CD4-positive, alpha-beta T cell treated with Interferon alpha-2 for 1 hour (primary cell): ENCODE measurements at places on chromosomes 12 and 14.

DNA sequence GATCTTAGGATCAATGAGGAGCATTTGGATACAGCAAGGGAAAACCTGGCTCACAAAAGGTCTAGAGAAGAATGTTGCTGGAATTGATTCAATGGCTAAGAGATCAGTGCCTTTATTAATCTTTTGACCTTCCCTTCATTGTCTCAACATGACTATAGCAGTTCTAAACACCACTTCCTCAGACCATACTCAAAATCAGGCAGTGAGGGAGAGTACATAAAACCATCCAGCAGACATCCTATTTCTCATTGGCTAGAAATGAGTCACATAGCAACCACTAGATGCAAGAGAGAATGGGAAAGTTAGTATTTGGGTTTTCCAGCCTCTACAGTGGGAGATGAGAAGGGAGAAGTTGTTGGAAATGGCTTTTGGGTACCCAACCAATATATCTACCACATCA, 151.4 kb upstream of the NUDT4 start:
- DNase-seq: no peak

- DNase-seq: no peak
Measured at GRCh38 chr14:101905614-101906013, 58.8 kb upstream of the DYNC1H1 start.

DNA sequence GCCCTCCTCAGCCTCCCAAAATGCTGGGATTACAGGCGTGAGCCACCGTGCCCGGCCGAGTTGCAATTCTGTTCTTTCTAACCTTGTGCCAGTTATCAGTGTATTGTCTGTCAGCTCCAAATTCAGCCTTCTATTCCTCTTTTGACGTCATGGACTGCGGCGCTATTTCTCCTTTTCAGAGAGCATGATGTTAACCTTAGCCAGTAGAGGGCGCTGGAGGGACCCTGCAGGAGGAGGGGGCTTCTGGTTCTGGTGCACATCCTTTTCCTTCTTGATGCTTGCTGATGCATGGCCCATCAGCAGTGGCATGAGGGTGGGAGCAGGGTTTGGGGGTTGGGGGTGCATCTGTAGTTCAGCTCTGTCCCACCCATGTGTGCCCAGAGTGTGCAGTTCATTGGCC, 179.3 kb upstream of the RMST start:
- DNase-seq: no peak

DNA sequence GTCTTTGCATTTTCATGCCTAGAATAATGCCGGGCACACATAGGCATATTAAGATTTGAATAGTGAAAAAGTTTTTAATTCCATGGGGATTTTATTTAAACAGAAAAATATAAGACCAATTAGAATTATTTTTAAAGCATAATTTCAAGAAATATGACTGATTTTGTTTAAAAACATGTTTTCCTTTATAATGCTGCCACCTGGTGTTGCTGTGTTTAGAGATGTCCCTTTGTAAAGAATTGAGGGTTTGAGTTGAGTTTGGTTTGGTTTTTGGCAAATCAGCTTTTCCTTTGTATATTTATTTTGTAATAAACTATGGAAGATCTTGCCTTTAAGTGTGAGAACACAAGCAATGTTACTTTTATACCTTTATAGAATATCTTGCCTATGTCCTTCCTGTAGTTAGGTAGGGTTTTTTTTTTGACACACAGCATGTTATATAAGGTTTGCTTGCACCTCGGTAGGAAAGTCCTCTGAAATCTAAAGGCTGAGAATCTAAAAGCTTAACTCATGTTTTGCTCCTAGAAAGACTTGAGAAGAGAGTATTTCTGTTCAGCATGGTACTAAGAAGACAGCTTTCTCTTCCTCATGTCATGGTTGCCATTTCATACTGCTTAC, 31.4 kb upstream of the SNAPC1 start:
- DNase-seq: no peak

DNA sequence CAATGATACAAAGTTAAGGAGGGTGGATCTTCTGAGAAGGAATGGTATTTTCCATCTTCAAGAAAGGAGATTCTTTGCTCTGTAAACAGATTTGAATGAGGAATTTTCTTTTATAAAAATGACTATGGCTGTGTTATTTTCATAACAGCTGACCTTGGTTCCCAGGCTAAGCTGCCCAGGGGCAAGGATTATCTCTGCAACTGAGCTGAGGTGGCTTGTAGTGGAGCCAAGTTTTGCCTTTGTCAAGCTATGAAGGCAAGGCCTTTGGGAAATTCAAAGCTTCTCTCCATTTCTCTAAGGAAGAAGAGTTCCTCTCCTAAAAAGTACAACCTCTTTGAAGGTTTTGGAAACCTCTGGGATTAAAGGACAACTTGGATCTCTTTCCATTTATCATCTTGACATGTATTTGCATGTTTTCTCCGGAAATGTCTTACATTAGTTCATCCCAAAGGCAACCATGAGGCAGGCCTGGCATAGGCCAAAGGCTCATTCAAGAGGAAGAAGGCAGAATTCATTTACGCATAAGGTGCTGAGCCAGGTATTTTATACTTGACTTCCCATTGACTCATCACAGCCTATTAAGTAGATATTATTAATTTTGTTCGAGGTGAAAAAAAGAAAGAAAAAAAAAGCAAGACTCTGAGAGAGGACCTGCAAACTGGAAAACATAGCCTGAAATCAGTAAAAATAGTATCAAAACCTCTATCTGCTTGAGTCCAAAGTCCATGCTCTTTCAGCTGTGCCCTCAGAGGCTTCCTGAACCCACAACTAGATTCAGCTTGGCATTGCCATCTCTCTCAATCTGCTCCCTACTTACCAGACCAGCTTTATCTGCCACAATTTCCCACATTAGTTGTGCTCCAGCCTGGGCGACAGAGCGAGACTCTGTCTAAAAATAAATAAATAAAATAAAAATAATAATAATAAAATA, 24.0 kb upstream of the CKAP4 start:
- DNase-seq: no peak

GRCh38 chr14:69439521-69440270, 41.2 kb downstream of the SLC39A9 start:
- no peak for DNase-seq

- DNase-seq: peak; percentile 48
Measured at GRCh38 chr14:91254461-91254860, 10.0 kb upstream of the GPR68 start.

GRCh38 chr14:89129570-89129969, 287.5 kb downstream of the FOXN3 start:
- DNase-seq: no peak

DNA sequence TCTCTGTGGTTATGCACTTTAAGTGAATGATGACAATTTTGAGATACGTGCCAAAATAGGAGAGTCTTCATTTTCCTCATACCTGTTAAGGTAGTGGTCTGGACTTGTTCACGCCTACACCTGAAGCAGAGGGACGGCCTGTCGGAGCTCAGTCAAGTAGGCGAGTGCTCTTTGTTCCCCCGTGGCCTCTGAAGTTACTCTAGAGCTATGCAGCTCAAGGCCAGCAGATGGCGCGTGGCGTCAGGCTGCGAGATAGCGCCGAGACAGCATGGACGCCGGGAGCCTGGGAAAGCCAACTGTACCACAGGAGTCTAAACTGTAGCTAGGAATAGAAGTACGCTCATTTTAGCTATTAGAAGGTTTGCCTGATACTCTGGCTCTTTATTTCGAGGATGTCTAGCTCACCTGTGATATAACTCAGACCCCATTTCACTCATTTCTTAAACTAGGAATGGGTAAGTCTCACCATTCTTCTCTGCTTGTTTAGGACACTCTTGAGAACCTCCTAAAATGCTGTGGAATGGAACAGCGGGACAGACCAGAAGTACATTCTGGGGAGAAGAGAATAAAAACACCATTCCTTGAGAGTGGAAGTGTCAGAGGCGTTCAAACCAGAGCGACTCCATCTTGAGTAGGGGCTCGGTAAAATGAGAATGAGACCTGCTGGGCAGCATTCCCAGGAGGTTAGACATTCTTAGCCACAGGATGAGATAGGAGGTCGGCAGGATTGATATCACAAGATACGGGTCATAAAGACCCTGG, 267.4 kb upstream of the HMGA2 start:
- peak; percentile 54 for DNase-seq

- DNase-seq: no peak
Measured at GRCh38 chr12:101459642-101460346, 15.3 kb upstream of the SPIC start.

DNA sequence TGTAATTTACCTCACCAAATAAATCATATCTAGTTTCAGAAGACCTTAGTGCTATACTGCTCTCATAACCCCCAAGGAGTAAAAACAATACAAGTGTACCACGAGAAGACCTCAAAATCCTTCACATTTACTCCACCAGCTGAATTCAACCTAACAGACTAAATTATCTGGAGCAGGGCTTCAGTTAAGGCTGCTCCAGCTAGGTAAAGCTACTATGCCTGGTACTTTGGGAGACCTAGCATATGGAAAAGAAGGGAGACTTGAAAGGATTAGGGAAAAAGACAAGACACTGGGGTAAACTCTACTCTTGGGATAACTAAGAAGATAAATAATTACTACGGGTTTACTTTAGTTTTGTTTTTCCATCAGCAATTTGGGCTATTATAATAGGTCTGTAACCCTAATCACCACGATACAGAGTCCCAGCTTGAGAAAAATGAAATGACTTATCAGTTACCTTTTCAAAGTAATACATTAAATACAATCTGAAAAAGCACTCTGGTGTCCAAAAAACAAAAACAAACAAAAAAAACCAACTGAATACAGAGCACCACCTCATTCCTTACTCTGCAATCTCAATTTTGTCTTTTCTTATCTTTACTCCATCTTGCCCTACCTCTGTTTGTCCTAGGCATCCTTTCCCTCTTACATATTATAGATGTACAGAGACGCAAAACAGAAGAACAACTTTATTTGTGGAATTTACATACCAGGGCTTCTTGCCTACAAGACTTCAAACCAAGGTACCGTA, 2.1 kb downstream of the EML5 start:
- DNase-seq: no peak

DNA sequence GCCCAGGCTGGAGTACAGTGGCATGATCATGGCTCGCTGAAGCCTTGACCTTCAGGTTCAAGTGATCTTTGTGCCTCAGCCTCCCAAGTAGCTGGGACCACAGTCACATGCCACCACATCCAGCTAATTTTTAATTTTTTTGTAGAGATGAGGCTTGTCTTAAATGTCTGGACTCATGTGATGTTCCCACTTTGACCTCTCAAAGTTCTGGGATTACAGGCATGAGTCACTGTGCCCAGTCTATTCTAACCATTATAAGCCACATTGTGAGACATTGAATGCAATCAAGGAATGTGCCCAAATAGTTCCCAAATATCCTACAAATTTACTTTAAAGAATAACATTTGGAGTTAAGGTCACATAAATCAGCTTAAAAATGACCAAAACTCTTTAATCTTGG, 130.7 kb upstream of the ARID2 start:
- DNase-seq: no peak

DNA sequence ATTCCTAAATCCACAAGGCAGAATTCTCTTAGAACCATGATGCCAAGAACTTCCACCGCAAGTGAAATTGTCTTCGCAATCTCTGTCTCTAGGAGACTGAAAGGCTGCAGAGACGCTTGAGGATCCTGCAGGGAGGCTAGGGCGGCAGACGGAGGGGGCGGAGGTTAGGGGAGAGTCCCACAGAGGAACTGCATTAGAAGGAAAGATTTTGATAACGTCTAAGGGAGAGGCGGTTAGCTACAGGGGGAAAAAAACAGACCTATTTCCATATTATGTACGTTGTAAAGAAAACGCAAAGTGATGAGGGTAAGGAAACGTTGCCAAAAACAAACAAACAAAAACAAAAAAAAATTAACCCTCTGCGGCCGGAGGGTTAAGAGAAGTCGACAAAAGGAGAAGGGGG, 595 bp downstream of the KLHL28 start:
- DNase-seq: peak; percentile 35

GRCh38 chr12:31224768-31225448, 101.0 kb downstream of the SINHCAF start:
- DNase-seq: no peak

- DNase-seq: no peak
Measured at GRCh38 chr12:113245695-113246477, 24.6 kb downstream of the TPCN1 start.

GRCh38 chr14:51228391-51228790, 11.7 kb upstream of the TMX1 start:
- DNase-seq: no peak

GRCh38 chr12:25377469-25378177, 126.9 kb upstream of the KRAS start:
- DNase-seq: peak; percentile 45

DNA sequence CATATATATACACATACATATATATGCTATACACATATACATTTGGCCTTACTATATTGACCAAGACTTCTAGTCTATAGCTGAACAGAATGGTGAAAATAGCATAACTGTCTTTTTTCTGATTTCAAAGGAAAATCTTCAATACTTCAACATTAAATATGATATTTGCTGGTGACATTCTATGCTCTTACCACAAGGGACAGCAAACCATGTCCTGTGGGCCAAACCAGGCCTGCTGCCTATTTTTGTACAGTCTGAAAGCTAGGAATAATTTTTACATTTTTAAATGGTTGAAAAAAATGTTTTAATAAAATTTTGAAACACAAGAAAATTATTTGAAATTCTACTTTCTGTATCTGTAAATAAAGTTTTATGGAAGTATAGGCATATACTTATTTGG, 63.6 kb downstream of the EML5 start:
- no peak for DNase-seq

DNA sequence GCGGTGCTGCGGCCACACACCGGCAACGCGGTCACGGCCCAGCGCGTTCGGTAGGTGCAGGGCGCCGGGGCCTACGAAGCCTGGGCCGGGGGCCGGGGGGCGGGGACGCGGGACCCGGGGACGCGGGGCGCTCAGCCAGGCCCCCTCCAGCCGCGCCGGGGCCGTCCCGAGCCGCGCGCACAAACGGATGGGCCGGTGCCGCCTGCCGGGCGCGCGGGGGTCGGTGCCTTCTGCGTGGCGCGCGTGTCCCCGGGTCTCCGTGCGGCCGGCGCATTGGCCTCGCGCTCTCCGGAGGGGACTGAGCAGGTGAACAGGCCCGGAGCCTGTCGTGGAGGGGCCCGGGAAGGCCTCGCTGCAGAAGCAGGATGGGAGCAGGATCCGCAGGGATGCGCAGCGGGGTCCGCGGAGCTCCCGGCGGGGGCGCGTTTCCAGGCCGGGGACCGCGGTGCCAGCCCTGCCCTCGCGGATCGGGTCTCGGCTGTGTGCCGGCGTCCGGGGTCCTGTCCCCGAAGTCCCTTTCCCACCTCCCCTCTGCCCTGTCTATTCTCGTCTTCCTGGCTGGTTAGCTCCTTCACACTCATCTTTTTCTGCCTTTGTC, 421 bp downstream of the GLT1D1 start:
- no peak for DNase-seq

- peak; percentile 70 for DNase-seq
Measured at GRCh38 chr14:68283378-68284123, 464.0 kb downstream of the RAD51B start.
